ENCODE measurements at places on chromosomes 11 and 22.

DNA sequence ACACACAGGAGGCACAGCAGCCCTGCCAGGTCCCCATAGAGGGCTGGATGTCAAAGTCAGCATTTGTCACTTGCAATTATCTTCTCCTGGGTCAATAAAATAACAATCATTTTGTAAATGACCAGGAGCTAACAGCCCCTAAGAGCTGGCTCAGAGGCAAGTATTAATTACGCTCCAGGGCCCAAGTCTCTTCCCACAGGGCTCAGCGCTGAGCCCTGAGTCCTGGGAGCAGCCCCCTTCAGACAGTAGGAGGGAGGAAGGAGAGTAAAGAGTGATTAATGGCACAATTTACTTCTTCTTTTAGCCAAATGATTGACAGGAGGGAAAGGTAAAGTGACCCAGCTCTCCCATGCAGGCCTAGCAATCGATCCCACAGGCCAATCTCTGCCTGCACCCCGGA, 99.0 kb upstream of the DRD2 start:
- ATAC-seq, result no peak

GRCh38 chr11:2269601-2270321, 627 bp downstream of the ASCL2 start:
- peak; percentile 33 for ATAC-seq

GRCh38 chr11:12167061-12168000, 56.9 kb downstream of the MICAL2 start:
- peak; percentile 94 for ATAC-seq

- ATAC-seq, result no peak
Observed at GRCh38 chr11:59062602-59063529, 23.2 kb upstream of the GLYATL1B start.

- ATAC-seq, result peak; percentile 41
Observed at GRCh38 chr11:95299078-95299679, 68.2 kb upstream of the SESN3 start.

DNA sequence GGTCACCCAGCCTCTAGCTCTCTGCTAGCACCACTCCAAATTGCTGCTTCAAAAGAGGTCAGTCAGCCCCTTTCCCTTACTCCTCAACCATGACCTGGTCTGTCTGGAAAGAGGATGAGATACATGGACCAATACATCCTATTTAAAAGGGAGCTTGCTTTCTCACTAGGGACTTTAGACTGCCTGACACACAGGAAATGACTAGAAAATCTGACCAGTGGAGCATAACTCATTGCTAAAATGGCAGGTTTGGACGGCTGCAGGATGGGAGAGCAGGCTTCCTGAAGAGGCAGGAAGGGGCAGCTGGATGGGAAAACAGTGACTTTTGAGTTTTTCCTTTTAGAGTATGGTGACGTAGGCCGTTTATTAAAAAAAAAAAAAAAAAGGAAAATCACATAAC, 25.3 kb downstream of the STIM1 start:
- ATAC-seq, result no peak

- no peak for ATAC-seq
Observed at GRCh38 chr11:105738986-105739795, 129.3 kb downstream of the GRIA4 start.

- ATAC-seq, result peak; percentile 59
Observed at GRCh38 chr11:48008951-48009270, 28.6 kb downstream of the PTPRJ start.

DNA sequence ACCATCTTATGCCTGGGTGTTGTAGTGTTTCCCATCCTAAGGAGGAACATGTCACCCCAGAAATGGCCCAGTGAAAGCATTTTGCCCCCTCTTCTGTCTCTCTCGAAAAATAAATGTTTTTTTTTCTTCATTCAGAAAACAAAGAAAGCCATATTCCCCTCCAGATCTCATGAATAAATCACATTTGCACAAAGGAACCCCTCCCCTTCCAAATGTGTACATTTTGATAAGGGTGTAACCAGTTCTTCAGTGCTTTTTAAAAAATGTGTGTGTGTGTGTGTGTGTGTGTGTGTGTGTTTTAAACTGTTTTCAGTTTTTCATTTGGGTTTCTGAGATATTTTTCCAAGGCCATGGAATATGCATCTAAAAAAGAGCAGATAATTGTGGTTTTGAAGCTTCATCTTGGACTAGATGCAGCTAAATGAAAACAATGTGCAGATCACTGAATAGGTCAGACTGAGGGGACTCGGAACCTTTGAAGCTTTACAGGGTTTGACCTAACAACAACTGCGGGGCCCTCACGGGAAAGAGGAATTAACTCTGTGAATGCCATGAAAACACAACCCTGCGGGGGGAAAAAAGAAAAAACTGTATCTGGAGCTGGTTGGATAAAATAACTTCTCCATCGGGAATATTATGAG, 76.4 kb downstream of the YAP1 start:
- no peak for ATAC-seq

DNA sequence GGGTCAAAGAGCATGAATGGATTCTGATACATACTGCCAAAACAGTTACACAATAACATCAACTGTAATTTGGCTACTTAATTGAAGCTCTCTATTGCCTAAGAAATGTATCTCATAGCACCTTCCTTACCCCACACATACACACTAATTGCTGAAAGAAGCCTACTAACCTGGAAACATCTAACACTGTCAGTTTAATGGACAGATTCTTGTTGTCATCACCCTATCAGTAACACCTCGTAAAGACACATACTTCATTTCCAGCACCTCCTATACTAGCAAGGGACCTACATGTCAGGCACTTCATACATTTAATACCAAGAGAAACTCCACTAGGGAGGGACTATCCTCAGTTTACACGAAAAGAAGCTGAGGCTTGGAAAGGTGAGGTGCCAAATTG, 9.9 kb downstream of the NAP1L4 start:
- ATAC-seq, result peak; percentile 36

DNA sequence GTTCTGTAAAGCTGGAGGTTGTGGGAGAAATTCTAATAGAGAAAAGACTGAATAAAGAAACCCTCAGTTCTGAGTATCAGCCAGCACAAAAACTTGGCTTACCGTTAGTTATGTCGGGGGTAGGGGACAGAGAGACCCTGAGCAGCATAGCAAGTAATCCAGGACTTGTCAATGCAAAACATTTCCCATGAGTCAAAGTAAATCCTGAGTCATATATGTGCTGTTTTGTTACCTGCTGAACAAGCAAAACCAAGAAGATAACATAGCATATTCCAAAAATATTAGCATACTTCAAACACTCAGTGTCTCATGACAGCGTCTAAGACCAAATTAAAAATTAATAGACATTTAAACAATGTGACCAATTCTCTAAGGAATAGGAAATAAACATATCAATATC, 75.1 kb upstream of the LUZP2 start:
- no peak for ATAC-seq

DNA sequence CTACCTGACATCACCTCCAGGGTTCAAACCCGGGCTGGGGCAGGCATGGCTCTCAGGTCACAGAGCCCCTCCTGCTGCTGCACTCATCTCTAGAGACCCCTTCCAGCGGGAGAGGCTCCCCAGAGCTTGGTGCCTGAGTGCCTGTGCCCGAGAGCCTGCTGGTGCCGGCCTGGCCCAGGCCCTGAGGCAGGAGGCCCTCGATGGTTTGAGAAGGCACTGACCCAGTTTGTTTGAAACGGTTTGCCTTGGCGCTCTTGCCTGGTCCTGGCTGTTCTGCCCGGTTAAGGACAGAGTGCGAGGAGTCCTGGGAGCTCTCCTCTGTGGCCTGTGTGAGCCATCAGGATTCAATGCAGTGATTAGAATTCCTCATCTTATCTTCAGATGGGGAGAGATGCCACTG, 88.9 kb downstream of the TBC1D22A start:
- ATAC-seq, result no peak

DNA sequence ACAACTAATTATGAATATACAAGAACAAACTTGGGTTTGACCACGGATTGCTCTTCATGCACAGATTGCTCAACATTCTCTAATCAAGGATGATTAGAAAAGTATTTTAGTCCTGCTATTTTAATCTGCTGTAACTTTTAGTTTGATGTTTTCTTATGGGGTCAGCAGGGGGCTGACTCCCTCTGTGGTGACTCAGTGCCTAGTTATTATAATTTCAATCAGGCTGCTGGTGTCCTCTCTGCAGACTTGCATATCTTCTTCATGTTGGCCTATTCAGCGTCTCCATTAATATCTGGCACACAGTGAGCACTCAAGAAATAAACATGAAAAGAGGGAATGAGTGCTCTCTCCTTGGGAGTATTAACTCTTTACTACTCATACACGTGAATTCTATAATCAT, 223.8 kb upstream of the DDI1 start:
- ATAC-seq, result no peak

GRCh38 chr22:37126383-37126782, 16.9 kb upstream of the TMPRSS6 start:
- ATAC-seq, result no peak

GRCh38 chr22:44084044-44084772, 60.1 kb downstream of the PARVB start:
- no peak for ATAC-seq

- ATAC-seq, result no peak
Observed at GRCh38 chr11:131038597-131038996, 122.3 kb upstream of the SNX19 start.

GRCh38 chr11:122319085-122319484, 203.1 kb upstream of the BLID start:
- ATAC-seq, result no peak

- no peak for ATAC-seq
Observed at GRCh38 chr11:64744544-64745188, 724 bp upstream of the RASGRP2 start.

- ATAC-seq, result no peak
Observed at GRCh38 chr11:112206071-112206470, 20.2 kb upstream of the PTS start.

DNA sequence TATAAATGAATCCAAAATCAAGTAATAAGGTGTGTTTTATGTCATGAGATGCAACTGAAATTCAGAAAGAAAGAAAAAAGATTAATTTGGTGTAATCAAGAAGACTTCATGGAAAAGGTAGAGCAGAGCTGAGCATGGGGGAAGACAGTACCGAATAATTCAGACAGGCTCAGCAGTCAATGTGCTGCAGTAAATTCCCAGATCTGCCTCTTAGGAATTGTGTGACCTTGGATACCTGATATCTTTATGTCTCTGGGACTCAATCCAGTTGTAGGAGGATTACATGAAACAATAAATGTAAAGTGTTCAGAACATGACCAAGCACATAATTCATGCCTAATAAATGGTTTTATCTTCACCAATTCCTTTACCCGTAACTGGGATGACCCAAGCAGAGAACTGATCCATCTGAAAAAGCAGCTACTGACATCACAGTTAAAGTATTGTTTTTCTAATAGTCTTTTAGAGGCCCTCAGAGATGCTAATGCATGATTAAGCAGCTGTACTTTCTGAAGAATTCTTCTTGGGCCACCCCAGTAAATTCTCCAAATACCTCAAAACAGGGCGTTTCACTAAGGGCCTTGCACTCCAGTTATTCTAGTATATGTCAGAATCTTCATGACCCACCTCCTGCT, 7.8 kb downstream of the MS4A12 start:
- no peak for ATAC-seq

DNA sequence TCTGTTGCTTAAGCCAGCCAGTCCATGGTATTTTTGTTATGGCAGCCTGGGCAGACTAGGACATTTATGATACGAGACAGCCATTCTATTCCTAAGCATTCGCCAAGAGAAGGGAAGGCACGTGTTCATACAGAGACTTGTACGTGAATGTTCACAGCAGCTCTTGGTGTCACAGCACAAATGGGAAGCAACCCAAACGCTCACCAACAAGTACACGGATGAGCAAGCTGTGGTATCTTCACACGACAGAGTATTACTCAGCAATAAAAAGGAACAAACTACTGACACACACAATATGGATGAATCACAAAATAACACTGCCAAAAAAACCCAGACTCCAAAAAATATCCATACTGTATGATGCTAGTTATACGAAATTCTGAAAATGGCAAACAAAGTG, 85.1 kb downstream of the PHF21B start:
- ATAC-seq, result no peak

- no peak for ATAC-seq
Observed at GRCh38 chr11:1667906-1668305, 29.1 kb upstream of the KRTAP5-6 start.

- no peak for ATAC-seq
Observed at GRCh38 chr22:24506802-24507438, 11.8 kb downstream of the UPB1 start.

- no peak for ATAC-seq
Observed at GRCh38 chr11:104256525-104256924, 92.6 kb upstream of the PDGFD start.

- ATAC-seq, result no peak
Observed at GRCh38 chr22:36457688-36458450, 23.6 kb downstream of the TXN2 start.

DNA sequence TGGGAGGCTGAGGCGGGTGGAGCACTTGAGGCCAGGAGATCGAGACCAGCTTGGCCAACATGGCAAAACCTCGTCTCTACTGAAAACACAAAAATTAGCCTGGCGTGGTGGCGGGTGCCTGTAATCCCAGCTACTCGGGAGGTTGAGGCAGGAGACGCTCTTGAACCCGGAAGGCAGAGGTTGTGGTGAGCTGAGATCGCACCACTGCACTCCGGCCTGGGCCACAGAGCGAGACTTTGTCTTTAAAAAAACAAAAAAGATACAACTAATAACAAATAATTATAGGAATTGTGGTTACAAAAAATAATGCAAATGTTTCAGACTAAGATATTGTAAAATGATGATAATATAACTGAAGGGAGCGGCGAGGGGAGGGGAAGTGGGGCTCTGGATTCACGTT, 90.3 kb upstream of the RTL6 start:
- ATAC-seq, result no peak

DNA sequence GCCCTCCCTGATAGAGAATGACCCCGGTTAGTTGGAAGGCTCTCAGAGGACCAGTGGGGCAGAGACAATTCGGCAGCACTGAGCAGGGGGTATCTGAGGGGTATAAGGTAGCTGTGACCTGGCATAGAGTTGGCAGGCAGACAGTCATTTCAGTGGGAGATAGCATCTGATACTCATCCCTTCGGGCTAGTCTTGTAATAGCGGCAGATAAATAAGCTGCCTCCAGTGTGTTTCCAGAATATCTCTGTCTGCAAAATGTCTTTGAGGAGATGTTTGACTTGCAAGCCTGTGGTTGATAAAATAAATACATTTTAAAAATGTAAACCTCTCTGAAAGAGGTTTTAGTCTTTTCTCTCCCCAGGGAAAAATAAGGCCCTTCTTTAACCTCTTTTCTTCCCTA, 54.2 kb downstream of the TEAD1 start:
- ATAC-seq, result no peak

Data from activated CD4-positive, CD25-positive, alpha-beta regulatory T cell treated with anti-CD3 and anti-CD28 coated beads, Interleukin-2, amount 50 U/mL, for 24 hours (primary cell).